CD4-positive, alpha-beta T cell treated with Interleukin-15 for 4 hours (primary cell): ENCODE measurements at places on chromosomes 1 and 21.

DNA sequence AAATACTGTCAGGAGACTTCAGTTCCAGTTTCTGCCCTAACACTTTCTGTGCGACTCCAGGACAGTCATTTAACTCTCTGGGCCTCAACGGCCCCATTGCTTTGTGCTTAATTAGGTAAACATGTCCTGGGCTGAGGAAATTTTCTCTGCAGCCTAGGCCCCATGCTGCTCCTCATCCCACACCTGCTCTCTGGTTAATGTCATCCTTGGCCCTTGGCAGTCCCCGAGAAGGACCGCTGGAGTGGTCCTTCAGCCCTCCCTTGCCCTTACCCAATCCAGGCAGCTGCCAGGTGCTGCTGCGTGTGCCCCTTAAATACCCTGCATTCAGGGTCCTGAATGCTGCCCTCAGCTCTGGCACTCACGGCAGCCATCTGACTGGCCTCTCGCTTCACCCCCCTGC is 18.7 kb downstream of the UBL4B start:
- no peak for DNase-seq

DNA sequence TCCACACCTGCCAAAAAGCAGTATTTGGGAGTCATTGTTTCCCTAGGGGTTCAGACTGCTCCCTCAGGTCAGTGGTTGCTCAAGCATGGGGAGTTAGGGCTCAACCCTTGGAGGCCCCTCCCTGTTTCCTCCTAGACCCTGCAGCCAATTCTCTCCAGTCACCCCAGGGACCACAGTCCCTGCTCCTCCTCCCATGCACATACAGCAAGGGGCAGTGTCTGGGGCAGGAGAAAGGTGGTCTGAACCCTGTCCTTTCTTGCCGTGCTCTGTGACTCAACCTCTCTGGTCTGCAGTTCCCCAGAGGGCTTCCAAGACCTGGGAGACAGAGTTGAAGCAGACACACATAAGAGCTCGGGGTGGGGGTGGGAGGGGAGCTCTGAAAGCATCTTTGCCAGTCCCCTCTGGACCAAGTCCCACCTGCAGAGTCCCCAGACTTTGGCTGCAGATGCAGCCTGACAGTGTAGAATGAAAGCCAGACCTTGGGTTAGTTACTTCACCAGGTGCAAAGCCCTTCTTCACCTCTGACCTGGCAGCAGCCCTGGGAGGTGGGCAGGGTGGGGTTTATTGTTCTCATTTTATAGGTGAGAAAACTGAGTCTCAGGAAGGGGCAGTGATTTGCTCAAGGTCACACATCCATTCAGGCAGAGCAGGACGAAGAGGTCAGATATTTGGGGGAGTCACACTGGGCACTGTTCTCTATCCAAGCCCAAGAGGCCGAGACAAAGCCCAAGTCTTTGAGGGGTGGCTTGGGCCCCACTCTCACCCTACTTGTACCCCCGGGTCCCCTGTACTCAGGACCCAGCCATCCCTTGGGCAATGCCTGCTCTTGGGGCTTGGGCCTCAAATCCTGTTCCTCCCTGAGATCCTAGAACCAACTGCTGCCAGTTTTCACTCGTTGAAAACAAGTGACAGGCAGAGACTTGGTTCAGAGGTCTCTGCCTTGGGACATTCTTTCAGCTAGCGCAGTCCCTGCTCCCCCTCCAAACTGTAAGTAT is 748 bp downstream of the PDZK1IP1 start:
- DNase-seq, result no peak

DNA sequence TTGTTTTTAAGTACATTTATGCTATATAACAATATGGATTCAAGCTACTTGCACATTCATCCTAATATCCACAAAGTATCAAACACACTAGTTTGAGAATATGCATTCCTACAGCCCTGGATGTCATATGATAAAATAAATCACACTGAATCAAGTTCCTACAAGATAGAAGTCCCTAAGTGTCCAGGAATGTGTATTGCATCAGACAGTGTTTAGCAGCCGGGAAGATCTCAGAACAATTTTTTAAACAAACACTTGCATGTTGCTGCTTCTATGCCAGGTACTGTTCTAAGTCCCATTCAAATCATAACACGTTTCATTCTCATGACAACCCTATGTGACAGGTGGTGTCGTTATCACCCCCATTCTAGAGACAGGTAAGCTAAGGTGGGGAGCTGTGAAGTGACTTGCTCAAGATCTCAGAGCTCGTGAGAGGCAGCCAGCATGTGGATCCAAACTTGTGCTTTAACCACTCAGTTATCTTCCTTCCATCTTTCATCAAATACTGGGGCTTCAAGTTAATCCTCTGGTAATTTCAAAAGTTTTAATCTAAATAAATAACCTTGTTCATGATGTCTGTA is 68.3 kb upstream of the KIF26B start:
- no peak for DNase-seq

DNA sequence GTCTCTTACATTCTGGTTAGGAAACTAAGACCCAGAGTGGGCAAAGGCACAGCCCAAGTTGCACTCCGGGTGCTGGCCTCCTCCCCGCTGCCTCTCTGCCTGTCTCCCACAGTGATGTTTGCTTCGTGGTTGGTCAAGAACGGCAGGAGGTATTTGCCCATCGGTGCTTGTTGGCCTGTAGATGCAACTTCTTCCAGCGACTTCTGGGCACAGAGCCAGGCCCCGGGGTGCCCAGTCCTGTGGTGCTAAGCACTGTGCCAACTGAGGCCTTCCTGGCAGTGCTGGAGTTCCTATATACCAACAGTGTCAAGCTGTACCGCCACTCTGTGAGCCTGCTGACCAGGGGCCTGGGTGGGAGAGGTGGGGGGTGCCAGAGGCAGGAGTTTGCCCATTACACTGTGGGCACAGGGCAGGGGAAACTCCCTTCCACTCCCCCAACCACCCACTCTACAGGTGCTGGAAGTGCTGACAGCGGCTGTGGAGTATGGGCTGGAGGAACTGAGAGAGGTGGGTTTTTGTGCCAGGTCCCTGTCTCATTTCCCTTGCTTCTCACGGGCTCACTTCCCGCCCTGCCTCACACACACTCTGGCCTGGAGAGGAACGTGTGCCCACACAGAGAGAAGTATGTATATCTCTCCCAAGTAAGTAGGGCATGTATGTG is 1.9 kb downstream of the BTBD19 start:
- peak; percentile 34 for DNase-seq

DNA sequence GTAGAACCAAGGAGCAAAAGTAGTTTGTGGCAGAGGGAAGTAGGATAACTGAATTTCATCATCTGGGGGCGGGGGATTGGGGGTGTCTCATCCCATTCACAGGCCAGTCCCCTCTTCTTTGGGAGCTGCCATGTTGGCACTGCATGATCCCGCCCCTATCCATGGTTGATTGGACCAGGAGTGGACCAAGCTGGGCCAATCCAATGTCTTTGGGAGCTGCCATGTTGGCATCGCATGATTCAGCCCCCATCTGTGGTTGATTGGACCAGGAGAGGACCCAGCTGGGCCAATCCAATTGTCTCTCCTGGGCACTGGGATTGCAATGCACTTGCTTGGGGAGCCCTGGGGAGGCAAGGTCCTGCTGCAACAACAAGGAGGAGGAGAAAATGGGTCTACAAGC is 12.3 kb upstream of the ALPL start:
- no peak for DNase-seq

DNA sequence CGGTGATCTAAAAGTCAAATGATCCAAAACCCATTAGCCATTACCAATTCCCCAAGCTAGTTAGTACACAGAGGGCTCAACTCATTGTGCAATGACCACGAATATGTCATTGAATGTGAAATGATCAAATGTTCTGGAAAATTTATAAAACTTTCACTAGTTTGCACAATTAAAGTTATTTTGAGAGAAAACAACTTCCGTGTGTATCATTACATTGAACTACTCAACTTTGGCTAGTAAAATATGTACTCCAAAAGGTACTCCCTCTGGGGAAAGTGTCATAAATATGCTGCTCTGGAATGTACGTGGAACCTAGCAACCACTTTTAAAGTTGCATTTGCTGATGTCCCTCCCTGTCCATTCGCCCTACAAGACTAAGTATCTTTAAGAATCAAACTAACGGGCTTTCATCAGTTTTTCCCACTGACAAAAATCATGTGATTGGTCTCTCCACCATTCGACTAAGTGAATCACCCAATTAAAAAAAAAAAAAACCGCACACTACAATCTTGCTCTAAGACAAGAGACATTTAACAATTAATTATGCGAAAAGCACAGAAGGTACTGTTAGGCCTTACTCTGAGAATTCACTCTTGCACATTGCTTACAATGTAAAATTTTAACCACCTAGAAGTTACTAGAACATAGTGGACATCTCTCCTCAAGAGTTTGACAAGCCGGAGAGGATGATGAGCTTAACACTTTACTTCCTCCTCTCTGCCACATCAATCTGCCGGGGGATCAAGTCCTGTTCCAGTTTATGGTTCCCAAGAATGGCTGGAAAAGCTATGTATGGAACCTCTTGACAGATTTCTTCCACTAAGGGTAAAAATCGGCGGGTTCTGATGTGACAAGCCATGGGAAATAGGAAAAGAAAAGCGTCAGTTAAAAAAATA is 1.2 kb downstream of the ACBD3 start:
- DNase-seq, result peak; percentile 4

GRCh38 chr21:29940361-29940760 is 565 bp upstream of the GRIK1 start:
- no peak for DNase-seq

DNA sequence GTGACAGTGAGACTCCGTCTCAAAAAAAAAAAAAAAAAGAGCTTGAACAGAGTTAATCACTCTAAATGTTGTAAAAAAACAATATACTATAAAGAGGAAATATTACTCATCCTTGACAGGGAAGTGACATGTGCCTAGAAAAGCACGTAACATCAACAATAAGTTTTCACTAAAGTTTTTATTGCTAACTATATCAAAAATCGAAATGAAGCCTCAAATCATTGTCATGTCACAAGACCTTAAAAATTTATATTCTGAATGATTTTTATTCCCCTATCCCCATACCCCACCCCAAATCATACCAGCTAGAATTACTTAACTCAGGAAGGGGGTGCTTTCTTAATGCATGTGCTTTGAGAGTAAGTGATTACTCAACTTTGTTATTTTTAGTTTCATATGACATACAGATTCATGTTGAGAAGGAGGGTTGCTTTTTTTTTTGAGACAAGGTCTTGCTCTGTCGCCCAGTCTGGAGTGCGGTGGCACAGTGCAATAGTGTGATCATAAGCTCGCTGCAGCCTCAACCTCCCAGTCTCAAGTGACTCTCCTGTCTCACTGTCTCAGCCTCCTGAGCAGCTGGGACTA is 53.6 kb upstream of the MUTYH start:
- DNase-seq, result no peak

DNA sequence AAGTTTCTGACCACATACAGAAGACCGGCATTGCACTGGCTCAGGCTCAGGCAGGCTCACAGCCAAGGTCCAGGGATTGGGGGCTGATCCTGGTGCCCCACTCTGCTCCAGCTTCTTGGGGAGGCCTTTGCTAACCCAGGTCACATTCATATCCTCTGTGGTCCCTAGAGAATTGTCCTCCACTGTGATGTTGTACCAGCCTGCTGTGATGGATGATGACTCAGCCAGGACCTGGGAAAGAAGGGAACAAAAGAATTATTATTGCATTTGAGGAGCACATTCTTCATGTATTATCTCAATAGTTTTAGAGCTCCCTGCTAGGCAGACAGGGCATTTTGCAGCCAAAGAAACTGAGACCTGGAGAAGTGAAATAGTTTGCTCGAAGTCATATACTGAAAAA is 114.3 kb upstream of the ETV3 start:
- DNase-seq, result no peak

- DNase-seq, result no peak
Observed at GRCh38 chr1:71510725-71511124, 429.9 kb upstream of the ZRANB2 start.

- DNase-seq, result no peak
Observed at GRCh38 chr1:246921481-246921880, 10.3 kb downstream of the AHCTF1 start.

GRCh38 chr1:58584082-58584895 is 7.2 kb upstream of the TACSTD2 start:
- no peak for DNase-seq

GRCh38 chr1:56447823-56448222 is 131.5 kb downstream of the PLPP3 start:
- DNase-seq, result no peak

GRCh38 chr1:110594456-110595352 is 11.5 kb downstream of the KCNA2 start:
- DNase-seq, result no peak

GRCh38 chr1:115790846-115791245 is 22.3 kb upstream of the CASQ2 start:
- DNase-seq, result no peak

GRCh38 chr1:82030830-82031229 is 230.1 kb downstream of the ADGRL2 start:
- DNase-seq, result no peak

DNA sequence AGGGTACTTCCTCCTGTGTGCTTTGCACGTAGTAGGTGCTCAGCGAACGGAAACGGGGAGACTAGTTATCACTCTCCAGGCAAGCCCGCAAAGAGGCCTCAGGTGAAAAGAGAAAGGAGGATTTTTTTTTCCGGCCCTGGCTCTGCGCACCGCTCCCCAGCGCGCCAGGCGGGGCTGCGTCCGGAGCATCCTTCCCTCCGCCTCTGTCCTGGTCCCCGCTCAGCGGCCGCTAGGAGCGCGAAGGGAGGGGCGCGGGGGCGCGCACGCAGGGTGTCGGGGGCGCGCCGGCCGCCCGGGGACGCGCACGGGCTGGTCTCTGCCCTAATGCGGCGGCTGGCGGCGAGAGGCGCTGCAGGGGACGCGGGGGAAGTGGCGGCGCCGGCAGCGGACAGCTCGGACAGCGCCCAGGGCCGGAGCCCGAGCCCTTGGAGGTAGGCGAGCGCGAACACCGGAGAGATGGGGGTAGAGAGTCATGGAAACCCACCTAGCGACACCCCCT is 42.3 kb upstream of the NFASC start:
- no peak for DNase-seq

DNA sequence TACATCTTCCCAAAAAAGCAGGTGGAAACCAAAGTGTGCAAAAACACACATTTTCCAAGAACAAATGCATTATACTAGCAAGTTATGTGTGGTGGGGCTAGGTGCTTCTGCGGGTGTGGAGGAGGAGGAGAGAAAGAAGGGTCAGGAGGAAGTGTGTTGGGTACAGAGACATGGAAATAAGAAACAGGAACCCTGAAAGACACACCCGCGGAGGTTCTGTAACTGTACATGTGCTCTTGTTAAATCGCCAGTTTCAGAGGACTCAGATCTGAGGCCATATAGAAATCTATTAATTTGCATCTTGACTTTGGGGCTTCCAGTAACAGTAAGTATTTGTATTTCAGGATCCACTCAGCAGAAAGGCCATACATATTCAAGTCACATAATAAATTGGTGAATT is 30.9 kb downstream of the ERG start:
- DNase-seq, result no peak

DNA sequence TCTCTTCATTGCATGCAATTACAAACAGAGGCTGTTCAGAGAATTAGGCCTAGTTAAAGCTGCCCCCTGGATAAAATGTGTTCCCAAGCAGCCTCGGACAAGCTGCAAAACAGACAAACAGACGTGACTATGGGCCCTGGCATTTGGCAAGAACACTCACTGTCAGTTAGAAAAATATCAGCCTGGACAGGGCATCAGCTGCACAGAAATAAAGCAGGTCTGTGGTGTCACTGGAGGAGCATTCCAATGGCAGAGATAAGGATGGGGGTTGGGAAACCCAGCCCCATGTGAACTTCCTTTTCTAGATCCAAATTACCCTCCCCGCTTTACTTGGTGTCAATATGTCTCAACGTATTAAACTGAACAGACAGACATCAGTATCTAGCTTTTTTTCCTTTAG is 177.1 kb downstream of the GPATCH2 start:
- no peak for DNase-seq
